ENCODE measurements at places on chromosomes 2 and 18.

DNA sequence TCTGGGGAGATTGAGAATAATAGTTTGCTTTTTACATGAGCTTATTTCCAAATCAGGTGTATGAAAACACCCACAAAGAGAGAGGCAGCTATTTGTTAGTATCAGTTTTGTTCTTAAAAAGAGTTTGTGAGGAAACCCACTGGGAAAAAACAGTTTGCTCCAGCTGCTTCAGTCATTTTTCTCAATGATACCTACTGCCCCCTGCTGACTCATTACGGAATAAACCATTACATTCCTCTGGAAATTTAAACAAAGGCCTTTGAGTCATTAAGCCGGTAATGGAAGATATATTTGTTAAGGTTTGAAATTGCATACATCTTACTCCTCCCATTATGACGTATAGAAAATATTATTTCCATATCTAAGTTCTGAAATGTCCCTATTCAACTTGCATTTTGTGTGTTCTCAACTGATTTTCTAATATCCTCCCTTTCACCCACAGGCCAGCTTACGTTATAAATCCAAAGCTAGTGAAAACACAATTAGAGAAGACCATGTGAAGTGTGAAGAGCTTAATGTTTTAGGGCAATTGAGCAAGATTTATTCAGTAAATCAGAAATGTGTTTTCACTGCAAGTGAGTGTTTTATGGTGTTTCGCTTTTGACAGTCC is 761.6 kb downstream of the DSC3 start:
- no peak for DNase-seq

- no peak for DNase-seq
Measured at GRCh38 chr2:62192811-62193210, 3.1 kb upstream of the B3GNT2 start.

DNA sequence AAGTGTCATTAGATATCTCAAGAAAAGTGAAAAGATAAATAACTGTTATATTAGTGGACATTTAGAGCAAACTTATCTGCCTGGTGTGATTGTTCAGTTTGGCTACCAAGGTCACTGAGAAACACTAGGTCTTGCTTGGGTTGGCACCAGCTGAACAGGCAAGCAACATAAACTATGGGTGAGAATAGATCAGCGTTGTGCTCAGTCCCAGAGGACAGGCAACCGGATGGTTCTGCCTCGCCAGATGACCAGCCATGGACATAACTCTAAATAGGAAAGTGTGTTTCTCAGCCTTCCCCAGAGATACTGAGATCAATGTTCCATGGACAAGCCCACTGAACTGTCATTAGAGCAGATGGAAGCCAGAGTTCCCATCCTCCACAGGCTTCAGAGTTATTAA is 203.4 kb upstream of the VRK2 start:
- no peak for DNase-seq

DNA sequence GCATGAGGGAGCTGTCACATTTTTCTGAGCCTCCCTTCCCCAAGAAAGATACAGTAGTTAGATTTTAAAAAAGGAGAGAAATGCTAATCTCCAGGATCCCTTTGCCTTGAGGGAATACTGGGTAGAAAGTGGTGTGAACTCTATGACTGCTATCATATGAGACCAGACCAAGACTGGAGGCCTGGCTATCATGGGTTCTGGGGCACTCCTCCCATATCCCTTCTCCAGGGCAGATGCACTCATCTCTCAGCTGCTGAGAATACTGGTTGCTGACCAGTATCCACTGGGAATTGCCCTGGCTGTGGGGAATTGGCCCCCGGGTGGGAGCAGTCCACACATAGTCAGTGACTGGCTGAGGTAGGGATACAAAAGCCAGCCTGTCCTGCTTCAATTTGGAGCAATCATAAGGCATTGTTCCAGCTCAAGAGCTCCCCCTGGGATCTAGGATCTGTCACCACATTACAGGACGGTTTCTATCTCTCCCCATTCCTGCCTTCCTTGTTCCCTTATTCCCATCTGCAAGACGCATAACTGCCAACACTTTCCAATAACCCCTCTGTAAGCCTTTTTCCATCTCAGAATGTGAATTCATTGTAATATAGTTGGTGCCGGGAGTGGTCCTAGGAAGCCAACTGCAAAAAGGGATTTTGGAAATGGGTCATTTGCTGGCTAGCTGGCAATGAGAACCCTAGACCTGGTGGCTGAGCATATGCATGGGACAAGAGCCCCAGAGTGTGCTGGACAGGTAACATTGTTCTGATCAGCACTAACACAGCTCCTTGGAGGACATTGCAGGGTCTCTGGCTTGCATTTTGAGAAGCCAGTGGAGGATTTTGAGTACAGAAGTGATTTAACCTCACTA is 35.4 kb upstream of the REEP1 start:
- no peak for DNase-seq

- DNase-seq, result no peak
Measured at GRCh38 chr18:51323961-51324360, 126.5 kb upstream of the MEX3C start.

GRCh38 chr2:173860566-173860965 is 104.6 kb downstream of the SP3 start:
- no peak for DNase-seq

- DNase-seq, result no peak
Measured at GRCh38 chr2:58709274-58709673, 468.1 kb upstream of the FANCL start.

- no peak for DNase-seq
Measured at GRCh38 chr18:36668349-36668748, 160.5 kb downstream of the TPGS2 start.

DNA sequence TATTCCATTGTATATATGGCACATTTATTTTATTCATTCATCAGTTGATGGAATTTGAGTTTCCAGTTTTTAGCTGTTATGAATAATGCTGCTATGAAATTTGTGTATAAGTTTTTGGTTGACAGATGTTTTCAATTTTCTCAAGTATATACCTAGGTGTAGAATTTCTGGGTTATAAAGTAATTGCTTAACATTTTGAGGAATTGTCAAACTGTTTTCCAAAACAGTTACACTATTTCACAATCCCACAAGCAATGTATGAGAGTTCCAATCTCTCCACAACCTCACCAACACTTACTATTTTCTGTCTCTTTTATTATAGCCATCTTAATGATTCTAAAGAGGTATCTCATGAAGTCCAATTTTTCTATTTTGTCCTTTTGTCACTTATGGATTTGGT is 12.5 kb upstream of the WDSUB1 start:
- no peak for DNase-seq

DNA sequence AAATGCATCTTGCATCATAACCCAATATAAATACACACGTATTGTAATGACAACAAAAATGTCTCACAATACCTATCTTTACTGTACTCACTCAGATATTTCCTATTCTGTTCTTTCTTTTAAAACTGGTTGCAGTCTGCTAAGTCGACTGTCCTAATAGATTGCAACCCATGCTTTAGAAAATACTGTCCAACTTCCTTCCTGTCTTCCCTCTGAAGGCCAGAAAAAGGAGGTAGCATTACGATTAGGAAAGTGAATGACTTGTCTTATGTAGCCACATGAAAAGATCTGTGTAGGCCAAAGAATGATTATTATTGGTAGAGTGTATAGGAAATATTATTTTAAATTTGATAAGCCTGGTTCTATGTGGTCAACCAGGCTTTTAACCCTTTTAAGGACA is 134.1 kb downstream of the FAM210A start:
- no peak for DNase-seq

DNA sequence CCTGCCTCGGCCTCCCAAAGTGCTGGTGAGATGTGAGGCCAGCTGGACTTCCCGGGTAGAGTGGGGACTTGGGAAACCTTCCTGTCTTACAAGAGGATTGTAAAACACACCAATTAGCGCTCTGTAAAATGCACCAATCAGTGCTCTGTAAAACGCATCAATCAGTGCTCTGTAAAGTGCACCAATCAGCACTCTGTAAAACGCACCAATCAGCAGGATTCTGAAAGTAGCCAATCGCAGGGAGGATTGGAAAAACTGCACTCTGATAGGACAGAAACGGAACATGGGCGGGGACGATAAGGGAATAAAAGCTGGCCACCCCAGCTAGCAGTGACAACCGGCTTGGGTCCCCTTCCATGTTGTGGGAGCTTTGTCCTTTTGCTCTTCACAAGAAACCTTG is 19.0 kb downstream of the RNF125 start:
- no peak for DNase-seq

DNA sequence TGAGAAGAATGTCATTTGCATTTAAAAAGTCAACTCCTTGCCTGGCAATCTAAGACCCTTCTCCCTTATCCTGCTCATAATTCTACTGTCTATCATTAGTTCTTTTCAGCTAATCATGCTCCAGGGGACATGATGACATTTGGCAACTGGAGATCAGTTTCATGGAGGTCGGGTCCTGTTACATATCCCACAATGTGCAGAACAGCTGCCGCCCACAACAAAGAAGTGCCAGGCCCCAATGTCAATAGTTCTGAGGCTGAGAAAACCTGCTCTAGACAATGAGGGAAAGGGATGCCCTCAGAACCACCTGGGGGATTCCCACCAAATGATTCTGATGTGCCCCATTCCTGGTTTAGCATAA is 53.4 kb upstream of the IL1RL1 start:
- no peak for DNase-seq

DNA sequence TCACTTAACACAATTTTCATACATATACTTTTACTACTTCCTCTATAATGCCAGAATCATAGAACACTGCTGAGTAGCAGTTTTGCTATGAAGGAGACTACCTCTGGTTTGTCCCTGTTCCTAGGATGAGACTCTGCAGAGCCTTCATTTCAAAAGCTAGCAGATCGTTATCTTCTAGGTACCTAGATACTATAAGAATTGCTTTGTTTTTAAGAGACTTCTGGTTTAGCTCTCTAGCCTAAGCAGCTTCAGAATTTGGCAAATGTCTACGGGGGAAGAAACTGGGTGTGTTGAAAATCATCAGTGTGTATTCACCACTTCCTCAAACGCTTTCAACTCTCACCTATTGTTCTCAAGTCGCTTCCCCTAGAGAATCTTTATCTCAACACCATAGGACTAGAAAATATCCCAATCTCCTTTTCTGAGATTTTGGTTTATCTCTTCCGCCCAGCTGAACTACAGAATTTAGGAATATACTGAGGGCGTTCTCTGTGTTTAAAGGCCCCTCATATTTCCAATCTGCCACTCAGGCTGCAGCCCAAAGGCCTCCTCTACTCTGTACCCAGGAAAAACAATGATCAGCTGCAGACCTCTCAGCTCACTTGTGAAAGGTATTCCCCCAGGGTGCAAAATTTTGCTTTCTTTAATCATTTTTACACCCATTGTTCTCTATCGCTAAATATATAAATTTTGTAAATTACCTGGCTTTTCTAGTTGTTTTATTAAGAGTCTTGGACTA is 28.7 kb downstream of the SMAD2 start:
- DNase-seq, result no peak

DNA sequence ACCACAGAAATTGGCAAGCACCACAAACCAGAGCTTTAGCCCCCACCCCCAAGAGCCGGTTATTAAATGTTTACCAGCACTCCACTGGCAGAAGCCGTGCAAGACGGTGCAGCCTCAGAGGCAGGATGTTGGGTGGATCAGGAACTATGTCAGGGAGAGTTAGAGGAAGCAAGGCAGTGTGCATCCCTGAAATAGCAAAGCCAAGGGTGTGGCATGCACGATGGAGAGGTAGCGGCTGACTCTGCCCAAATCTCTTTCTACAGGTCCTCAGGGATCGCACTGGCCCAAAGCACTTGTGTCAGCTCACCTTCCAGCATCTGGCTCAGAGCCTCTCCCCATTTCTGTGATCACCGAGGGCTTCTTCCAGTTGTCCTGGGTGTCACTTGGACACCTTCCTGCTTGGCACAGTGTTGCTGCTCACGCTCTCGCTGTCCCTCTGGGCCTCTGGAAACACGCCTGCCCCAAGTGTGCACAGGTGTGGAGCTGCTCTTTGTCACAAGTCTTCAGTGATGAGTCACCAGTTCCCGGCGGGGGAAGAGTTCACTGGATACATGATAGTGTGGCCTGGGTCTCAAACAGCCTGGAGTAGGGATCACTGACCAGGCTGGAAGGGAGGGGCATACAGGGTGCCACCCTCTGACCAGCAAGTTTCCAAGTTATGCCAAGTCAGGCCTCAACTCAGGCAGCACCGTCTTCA is 17.3 kb upstream of the B3GNT7 start:
- no peak for DNase-seq

DNA sequence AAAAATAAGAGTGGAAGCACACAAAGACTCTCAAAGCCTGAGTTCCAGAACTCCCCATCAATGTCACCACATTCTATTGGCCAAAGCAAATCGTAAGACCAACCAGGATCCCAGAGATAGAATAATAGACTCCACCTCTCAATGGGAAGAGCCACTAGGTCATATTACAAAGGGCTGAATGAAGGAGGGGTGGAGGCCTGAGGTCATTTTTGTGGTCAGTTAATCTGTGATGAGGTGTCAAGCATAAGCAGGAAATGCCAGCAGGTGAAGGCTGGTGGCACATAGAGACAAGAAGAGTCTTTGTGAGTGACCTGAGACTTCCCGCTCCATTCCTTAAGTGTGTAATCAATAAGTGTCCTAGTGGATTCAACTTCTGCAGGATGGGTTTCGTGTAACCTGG is 144.3 kb downstream of the TFCP2L1 start:
- DNase-seq, result no peak

DNA sequence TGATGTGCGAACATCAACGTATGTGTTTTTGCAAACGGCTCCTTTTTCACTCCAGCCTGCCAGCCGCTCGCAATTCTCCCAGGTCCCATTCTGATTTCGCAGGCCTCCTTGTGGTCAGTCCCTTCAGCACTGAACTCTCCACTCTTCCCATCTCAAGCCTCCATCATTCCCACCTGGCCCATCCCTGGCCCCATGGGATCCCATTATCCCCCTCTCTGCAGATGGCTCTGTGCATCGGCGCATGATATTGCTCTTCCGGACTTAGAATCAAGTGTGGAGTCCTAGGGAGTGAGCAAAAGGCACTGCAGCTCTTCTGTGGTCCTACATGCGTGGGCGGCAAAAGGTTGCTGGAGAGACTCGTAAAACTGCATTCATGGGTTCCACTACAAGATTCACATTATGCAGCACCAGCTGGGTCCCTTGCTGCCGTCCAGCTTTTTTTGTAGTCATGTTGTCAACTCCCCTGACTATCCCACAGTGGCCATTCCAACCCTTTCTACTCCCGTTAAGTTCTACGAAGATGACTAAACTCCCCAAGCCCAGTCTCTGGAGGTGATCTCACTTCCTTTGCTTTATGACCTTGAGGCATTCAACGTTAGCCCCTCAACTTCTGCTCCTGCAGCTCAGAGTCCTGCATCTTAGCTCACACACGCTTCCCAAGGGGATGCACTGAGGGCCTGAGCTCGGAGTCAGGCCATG is 125.3 kb upstream of the NRP2 start:
- no peak for DNase-seq

GRCh38 chr2:182020286-182021070 is 34.8 kb downstream of the PPP1R1C start:
- no peak for DNase-seq

DNA sequence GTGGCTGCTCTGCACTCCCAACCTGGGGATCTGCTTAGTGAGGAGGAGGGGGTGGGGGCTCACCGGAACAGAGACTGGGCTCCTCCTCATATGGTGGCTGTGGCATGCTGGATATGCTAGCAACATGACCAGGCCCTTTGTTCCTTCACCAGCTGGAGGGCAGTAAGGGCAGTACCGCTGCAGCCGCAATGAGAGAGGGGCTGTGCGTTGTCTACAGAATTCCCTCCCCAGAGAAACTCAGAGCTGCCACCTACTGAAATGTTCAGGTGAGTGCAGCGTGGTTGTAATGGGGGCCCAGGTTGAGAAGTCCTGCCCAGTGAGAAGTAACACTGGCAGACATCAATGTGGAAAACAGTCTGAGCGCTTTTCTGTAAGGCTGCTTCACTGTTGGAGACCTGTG is 1211.9 kb upstream of the NXPH2 start:
- no peak for DNase-seq

GRCh38 chr18:39297225-39297624 is 1731.6 kb upstream of the CELF4 start:
- DNase-seq, result no peak

Data from omental fat pad (tissue), 4 donors.